ENCODE measurements at places on chromosomes 1 and 21. TPM values are rescaled to one million over a fixed set of nuclear protein-coding genes. Genes with fewer than 3 reads are reported as not detected.

The RGS1 gene
- total RNA-seq, result not detected

The IGSF21 gene
- total RNA-seq, result not detected

GRCh38 chr1:87325982-87326738 is 2.5 kb upstream of the LMO4 start:
- DNase-seq, result peak; percentile 41

GRCh38 chr1:11622398-11622797 is 31.8 kb downstream of the FBXO2 start:
- DNase-seq, result no peak

DNA sequence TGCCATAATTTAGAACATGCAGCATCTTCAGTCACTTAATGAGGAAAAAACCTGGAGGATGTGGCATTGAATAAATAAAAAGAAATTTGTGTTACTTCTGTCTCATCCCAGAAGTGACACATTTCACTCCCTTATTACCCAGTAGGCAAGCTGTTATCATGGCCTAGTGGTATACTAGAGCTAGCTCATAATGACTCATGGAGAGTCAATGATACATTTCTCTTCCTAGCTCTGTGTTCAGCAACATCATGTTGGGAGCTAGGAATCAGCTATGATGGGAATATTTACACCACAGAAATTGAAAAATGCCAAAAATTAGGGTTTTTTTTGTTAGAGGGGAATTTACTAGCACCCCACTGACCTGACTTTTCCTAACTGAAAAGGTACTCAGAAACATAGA is 182.7 kb downstream of the HMCN1 start:
- DNase-seq, result no peak
